Gastroesophageal sphincter (tissue), 4 donors: ENCODE measurements at places on chromosomes 11 and 22. TPM values are rescaled to one million over a fixed set of nuclear protein-coding genes. Genes with fewer than 3 reads are reported as not detected.

The LRP4 gene
- total RNA-seq = 7.2 TPM

The OLFML1 gene
- 3.4 TPM for total RNA-seq

The POU2AF3 gene
- 1.5 TPM for total RNA-seq

DNA sequence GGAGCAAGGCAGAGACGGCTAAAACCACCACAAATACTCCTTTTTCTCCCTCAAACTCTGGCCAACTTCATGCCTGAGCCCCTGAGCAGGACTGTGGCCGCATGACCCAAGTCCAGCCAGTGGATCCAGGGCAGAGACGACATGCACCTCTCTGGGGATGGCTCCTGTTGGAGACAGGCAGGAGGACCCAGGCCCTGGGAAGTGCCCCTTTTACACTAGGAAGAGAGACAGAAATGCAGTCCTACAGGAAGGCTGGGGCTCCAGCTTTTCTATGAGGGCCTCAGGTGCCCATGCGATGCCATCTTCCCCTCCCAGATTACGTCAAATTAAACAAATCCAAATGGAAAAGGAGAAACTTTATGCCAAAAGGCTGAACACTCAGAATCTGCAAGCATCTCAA, 498.0 kb downstream of the BRD1 start:
- no peaks in the 10 kb centered on the region for H3K36me3 ChIP-seq
- H3K4me3 ChIP-seq = no peak overlapping the region
- no peak overlapping the region for H3K27ac ChIP-seq
- no peaks in the 10 kb centered on the region for H3K4me1 ChIP-seq

- H3K27ac ChIP-seq = no peak overlapping the region
- H3K27me3 ChIP-seq = no peaks in the 10 kb centered on the region
- peaks cover 7% of the 10 kb centered on the region for H3K4me1 ChIP-seq
- no peak for ATAC-seq
- no peaks in the 10 kb centered on the region for H3K36me3 ChIP-seq
- no peak overlapping the region for H3K4me3 ChIP-seq
Observed at GRCh38 chr11:126158054-126158791, 53.2 kb downstream of the RPUSD4 start.

- no peak overlapping the region for H3K4me3 ChIP-seq
- H3K27ac ChIP-seq = peak overlapping the region; percentile 75
- H3K27me3 ChIP-seq = no peaks in the 10 kb centered on the region
- peaks cover 44% of the 10 kb centered on the region for H3K4me1 ChIP-seq
- no peaks in the 10 kb centered on the region for H3K36me3 ChIP-seq
Observed at GRCh38 chr11:11396301-11397035, 43.4 kb upstream of the CSNK2A3 start.

- H3K27me3 ChIP-seq = no peaks in the 10 kb centered on the region
- ATAC-seq = no peak
- no peaks in the 10 kb centered on the region for H3K36me3 ChIP-seq
- no peak overlapping the region for H3K27ac ChIP-seq
- no peaks in the 10 kb centered on the region for H3K4me1 ChIP-seq
Observed at GRCh38 chr11:23406131-23406819, 546.0 kb upstream of the CCDC179 start.

- H3K36me3 ChIP-seq = no peaks in the 10 kb centered on the region
- H3K4me1 ChIP-seq = no peaks in the 10 kb centered on the region
- no peak overlapping the region for H3K27ac ChIP-seq
- no peak for ATAC-seq
Observed at GRCh38 chr11:59707371-59707770, 6.3 kb downstream of the OR10V1 start.
